ENCODE measurements at places on chromosomes 11 and 22.

DNA sequence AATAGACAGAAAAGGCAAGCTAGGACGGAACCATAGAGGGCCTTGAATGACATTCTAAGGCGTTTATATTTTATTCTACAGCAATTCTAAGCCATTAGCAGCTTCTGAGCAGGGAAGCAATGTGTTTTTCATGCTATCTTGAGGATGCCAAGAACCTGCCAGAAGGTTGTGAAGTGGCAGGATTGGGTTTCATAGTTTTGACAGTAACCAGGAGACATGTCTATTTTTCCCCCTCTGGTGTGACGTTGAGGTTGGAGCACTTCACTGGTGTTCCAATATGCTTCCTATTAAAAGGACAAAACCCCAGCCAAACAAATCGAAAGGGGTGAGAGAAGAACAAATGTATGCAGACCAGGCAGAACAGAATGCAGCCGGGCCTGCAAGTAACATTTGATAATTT lies 148.2 kb downstream of the SPATA19 start:
- DNase-seq = no peak

DNA sequence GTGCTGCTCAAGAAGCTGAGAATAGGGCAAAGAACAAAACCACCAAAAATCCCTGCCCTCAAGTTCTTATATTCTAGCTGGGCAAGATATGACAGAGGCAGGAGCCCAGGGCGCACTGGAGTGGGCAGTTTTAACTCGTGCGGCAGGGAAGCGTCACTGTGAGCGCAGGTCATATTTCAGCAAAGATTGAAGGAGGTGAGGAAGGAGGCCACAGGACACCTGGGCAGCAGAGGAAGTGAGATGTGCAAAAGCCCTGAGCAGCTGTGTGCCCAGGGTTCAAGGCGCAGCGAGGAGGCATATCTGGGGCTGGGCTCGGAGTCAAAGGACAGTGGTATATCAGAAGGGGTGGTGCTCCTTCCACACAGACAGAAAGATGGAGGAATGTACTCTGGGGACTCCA lies 13.5 kb downstream of the KCNC1 start:
- no peak for DNase-seq

- no peak for DNase-seq
Observed at GRCh38 chr22:36901411-36902142, 11.9 kb upstream of the CSF2RB start.

DNA sequence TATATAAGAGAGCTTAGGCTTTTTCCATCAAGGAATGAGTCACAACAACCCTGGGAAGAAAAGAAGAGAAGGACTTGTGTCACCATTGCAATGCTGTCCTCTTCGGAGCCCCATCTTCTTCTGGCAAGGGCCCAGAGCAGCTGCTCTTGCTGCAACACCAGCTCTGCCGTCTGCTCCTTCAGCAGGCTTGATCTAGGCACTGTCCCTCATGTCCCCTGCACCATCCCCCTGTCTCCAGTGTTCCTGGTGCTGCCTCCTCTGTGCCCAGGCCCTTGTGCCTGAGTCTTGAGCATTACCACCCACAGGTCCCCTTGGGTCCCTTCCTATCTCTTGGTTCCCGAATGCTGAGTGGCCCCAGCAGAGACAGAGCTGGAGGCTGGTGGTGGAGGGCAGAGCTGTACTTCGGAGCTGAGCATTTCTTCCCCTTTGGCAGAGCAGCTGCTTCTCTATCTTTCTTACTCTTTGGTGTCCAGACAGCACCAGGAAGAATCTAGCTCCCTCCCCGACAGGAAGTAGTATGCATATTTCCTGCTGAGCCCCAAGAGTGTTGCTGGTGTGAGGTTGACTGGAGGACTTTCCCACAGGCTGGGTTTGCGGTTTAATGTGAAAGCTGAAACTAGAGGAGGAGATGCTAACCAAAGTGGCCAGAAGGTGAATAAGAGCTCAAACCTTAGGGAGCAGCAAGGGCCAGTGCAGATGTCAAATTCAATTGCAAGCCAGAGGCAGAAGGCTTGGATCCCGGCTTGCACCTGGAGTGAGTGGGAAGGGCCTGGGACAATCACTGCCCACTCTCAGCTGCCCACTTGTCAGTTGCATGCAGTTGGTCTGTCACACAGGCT lies 27.8 kb downstream of the WEE1 start:
- DNase-seq = no peak

DNA sequence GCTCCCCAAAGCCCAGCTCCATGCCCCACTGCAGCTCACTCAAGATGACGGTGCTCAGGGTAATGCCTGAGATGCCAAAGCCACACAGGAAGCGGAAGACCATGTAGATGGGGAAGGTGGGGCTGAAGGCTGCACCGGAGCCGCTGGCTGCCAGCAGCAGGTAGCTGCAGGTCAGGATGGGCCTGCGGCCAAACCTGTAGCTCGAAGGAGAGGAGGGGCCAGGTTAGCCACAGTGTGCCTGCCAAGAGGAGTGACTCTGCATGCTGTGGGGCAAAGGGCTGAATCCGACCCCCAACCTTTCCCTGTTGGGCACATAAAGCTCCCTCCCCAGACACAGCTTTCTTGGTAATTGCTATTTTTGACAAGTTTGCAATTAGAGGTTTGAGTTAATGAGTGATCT lies 14.9 kb upstream of the SLC22A6 start:
- DNase-seq = no peak

- DNase-seq = no peak
Observed at GRCh38 chr11:64031001-64031400, 4.7 kb upstream of the FLRT1 start.

DNA sequence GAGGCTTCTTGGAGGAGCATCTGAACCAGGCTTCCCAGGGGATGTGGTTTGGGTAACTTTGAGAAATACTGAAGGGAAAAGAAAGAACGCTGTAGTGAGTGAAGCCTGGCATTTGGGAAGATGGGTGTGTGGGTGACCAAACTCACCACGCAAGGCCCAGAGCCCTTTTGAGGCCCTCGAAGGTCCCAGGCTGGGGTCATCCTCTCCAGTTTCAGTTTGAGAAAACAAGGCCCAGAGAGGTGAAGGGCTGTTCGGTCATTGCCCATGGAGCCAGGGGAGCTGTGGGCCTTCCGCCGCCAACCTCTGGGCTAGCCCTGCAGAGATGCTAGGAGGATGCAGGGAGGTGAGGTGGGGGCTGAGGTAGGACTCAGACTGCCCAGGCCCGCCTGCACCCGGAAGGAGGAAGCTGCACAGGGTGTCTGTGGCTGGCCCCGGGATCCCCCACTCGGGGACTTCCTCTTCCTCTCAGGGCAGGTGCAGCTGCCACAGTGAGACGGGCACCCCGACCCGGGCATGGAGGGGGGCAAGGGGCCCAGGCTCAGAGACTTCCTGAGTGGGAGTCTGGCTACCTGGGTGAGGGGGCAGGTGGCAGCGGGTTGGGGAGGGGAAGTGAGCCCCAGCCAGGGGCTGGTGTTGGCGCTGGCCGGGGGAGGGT lies at the start of gene CCDC88B:
CCDC88B (plus strand) TSS at position 451 of the 655 bp plus-strand sequence; CDS start at position 514, 63 bp downstream.
- no peak for DNase-seq

DNA sequence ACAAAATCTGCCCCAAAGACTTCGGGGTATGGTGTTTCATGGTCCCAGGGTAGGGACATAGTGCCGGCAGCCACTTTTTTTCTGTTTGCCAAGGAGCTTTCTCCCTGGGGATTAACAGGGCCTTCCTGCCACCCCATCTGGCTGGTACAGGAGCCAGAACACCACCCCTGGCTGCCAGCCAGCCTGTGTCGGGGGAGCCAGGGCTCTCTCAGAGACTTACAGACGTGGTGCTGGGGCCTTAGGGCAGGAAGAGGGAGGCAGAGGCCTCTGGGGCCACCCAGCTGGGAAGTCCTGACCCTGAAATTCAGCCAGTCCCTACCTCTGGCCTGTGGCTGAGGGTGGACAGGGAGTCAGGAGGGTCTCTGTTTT lies 52.4 kb upstream of the CDON start:
- peak; percentile 94 for DNase-seq

- no peak for DNase-seq
Observed at GRCh38 chr22:25484521-25485315, 79.8 kb upstream of the GRK3 start.

- DNase-seq = no peak
Observed at GRCh38 chr22:33192156-33192555, 134.0 kb upstream of the SYN3 start.

GRCh38 chr22:39236321-39237317 lies 8.2 kb downstream of the PDGFB start:
- DNase-seq = no peak

Measured in NCI-H446 treated with DMSO at 0.1 percent for 48 hours (cell line).